ENCODE measurements at places on chromosomes 3 and 15.

GRCh38 chr3:135155228-135155627 is 360.2 kb downstream of the EPHB1 start:
- DNase-seq = no peak

- DNase-seq = peak; percentile 48
Observed at GRCh38 chr3:172203522-172204258, 164.3 kb downstream of the FNDC3B start.

GRCh38 chr3:62242831-62243509 is 130.4 kb downstream of the FEZF2 start:
- no peak for DNase-seq

GRCh38 chr3:13157986-13158385 is 84.8 kb upstream of the IQSEC1 start:
- no peak for DNase-seq

- no peak for DNase-seq
Observed at GRCh38 chr3:58243976-58244585, 6.5 kb downstream of the ABHD6 start.

- DNase-seq = peak; percentile 83
Observed at GRCh38 chr3:84961521-84962255, 2.9 kb downstream of the CADM2 start.

DNA sequence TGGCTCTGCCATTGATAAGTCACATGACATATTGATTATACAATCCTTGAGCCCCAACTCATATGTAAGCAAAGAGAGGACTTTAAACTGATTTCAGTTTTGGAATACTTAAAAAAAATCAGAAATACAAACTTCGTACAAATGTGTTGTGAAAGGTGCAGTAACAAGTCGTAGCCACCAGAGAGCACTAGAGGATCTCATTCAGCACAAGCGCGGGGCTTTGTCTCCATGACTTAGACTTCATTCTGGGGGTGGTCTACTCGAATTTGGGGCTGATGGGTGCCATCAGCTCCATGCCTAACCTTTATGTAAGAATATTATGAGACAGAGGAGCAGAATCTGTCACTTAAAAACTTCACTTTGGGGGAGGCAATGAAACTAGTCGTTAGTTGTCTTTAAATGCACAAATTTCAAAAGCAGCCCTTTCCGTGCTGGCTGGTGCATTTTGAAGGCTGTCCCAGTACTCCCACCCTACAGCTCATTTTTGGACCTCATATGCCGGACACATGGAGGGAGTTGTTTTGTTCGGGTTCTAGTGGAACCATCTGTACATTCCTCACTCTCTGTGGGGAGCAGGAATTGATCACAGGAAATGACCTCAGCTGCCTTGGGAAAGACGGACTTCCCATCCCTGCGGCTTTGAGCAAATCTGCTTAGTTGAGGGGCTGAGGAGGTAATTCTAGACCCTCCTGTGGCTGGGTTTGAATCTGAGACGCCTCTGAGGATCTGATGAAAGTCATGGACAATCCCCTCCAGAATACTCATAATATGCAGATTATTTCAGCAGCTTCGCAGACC is 27.5 kb upstream of the MASP1 start:
- no peak for DNase-seq

GRCh38 chr15:49255966-49256759 is 86.1 kb downstream of the GALK2 start:
- DNase-seq = no peak

- no peak for DNase-seq
Observed at GRCh38 chr3:33105341-33105948, 8.4 kb upstream of the CRTAP start.

GRCh38 chr15:76073554-76073953 is 13.8 kb downstream of the TMEM266 start:
- DNase-seq = no peak

DNA sequence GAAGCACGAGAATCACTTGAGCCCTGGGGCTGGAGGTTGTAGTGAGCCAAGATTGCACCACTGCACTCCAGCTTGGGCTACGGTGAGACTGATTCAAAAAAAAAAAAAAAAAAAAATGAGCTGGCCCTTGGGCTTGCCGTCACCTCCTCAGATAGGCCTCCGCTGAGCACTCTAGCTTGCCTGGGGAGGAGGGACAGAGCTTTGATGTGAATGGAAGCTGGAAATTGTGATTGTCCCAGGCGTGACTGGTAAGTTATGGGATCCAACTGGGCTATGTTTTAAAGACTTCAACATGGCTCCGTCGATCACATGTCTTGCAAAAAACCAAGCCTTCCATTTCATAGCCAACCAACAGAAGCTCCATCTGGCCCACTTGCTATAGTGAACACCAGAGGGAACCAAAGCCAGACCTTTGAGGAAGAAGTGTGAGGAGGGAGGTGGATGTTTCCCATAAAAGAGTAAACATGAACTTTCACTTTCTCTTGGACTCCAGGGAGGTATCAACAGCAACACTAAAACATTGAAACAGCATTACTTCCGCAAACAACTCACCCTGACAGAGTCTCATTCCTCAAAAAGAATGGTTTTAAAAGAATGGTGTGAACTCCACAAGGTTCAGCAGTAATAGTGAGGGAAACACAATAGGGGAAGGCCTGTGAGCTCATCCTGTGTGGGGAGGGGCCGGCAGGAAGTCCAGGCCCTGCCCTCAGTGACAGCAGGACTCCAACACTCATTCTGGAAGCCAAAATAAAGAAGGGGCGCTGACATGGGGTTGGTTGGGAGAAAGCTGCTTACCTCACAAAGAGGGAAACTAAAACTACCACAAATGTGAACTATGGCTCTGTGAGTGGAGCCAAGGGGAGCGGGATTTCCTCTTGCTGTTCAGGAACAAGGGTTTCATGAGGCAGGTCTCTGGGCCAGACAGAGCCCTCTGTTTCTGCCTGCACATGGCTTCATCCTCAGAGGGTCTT is 59.2 kb upstream of the IL12A start:
- DNase-seq = no peak

DNA sequence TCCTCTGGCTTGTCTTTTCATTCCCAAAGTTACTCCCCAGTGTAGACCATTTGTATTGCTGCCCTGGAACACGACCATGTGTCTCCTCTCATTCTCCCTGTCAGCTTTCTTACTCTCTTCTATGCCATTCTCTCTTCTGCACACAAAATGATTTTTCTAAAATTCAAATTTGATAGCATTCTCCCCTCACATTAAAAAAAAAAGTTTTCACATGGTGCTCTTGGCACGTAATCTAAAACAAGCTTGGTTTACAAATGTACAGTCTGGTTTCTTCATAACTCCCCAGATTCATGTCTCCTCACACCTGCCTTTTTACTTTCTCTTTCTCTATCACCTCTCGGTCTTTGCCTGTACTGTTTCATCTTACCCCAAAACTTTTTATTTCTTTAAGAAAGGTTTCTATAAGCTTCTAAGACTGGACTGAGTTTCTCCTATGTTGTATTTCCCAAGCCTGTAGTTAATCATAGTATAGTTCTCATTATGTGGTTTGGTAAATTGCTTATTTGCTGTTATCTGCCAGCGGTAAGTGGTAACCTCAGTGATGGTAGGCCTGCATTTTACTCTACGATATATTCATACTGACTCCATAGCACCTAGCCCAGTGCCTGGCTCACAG is 31.2 kb downstream of the BCHE start:
- no peak for DNase-seq

DNA sequence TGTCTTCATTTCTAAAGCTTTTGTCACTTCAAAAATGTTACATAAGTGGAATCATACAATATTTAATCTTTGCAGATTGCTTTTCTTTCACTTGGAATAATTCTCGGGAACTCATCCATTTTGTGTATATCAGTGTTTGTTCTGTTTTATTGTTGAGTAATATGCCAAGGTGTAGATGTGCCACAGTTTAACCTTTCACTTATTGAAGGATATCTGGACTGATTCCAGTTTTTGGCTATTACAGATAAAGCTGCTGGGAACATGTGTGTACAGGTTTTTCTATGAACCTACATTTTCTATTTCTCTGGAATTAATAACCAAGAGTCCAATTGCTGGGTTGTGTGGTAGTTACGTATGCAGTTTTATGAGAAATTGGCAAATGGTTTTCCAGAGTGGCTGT is 334.9 kb downstream of the PTPRG start:
- DNase-seq = no peak

DNA sequence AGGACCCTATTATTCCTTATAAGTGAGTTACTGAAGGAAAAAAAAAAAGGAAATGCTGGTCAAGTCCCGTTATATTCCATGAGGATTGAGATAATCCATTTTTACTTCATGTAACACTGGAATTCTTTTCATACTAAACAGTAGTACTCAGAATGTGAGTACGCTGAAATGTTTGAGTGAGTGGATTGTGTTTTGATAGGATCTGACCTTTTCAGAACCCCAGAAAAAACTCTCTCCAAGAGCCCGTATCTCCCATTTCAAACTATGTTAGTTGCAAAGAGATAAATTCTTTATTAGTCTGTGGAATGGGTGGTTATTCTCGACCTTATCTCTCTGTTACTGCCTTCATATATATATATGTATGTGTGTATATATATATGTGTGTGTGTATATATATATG is 2.5 kb upstream of the LPP start:
- DNase-seq = no peak

DNA sequence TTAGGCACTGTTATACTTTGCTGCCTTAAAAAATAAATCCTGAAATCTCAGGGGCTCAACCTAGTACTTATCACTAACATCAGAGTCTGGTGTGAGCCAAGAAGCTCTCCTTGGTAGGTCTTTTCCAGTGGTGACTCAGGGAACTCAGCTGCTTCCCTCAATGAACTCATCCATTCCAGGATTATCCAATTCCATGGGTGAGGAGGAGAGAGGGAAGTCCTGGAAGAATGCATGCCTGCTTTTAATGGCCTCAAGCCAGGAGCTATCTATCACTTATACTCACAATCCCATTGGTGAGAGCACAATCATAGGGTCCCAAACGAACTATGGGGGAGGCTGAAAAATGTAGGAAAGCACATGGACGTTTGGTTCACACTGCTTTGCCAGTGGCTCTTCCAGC is 113.6 kb downstream of the POLR2M start:
- no peak for DNase-seq

DNA sequence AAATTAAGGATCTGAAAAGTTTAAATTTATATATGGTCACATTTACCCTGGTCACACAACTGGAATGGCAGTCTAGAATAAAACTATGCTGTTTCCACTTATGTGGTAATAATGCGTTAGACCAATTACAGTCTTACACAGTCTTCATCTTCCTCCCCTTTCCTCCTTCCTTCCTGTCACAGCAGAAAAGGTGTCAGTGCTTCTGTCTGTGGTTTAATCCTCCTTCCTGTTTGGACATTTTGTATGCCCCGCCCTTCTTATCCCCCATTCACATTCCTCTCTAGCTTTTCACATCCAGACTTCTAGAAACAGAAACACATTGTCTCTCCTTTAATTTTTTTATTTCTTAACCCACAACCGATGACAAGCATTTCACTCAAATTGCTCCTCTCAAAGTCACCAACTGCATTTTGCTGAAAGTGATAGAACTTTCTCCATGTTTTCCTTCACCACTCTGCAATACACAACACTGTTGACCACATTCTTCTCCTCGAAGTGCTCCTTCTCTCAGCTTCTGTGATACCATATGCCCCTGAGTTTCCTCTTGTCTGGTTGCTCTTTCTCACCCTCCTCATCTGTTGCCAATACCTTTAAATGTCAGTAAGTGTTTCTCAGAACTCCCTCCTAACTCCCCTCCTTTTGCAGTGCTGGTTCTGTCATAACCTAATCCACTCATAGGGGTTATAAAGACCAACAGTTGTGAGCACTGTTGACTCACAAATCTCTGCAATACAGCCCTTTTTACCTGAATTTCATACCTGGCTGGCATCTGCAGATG is 271.6 kb downstream of the UBE2E2 start:
- DNase-seq = no peak

DNA sequence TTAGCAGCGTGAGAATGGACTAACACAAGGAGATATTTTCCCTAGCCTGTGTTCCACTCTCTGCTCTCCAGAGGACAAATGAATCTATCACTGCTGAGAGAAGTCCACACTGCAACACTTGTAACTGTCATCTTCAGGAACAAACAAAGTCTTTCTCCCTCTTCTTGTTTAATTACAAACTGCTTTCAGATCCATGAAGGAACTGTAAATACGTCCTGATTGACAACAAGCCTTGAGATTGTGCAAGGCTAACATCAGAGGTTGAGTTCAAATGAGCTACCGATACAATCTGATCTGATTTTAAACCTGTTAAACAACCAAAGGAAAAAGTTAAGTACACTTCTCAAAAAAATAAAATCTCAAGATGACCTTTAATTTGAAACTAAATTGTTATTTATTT is 638.8 kb upstream of the ADAMTS9 start:
- no peak for DNase-seq

DNA sequence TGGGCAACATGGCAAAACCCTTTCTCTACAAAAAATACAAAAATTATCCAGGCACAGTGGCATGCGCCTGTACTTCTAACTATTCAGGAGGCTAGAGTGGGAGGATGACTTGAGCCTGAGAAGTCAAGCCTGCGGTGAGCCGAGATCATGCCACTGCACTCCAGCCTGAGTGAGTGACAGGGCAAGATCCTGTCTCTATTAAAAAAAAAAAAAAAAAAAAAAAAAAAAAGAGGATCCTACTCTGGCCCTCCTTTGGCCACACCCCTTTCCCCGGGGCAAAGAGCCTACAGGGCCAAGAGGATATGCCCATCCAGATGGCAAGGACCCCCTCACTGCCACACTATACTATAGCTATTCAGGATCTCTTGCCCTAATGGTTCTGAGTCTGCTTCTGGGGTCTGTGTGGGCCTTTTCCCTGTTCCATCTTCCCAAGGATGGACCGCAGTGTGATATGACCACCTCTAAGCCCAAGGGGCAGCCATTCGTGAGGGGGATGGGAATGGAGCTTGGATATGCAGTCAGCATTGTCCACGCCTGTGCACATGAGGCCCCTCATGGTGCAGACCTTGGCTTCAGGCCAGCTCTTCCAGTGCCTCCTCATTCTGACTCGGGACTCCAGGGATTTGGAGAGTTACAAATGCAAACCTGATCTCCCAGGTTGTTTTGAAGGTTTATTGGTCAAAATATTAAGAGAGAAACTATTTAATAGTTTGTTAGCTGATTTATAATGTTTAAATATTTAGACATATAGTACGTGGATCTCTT is 7.3 kb downstream of the TYRO3 start:
- DNase-seq = no peak

DNA sequence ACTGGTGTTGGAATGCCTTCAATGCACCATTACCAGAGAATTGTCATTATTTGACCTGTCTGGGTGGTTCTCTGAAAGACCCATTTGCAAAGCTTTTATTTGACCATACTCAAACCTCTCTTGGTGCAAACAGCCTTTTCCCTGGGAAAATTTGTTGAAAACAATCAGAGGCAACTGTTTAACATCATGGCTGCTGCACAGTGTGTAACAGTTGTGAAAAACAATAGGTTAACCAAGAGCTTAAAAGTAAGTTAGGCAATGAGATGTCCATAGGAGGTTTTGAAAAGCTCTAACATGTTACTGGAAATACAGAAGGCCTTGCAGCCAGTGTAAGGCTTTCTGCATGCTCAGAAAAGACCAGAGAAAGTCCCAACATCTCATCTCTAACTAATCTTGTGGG is 18.9 kb downstream of the SPINK8 start:
- no peak for DNase-seq

DNA sequence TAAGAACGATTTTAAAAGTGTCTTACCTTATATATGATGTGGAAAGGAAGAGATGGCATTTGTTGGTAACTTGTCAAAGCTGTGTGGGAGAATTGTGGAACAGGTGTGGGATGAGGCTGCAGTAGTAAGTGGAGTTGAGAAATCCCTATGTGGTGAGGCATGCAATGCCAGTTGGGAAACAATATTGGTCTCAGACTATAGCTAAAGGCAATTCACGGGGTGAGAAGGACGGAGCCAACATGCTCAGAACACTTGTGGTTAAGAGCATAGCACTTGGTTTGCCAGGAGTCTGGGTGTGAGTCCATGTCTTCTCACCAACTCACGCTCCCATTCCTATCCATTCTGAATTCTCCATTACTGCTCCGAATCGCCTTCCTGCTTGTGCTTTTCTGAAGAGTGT is 615.6 kb upstream of the ADAMTS9 start:
- DNase-seq = no peak
